ENCODE measurements at places on chromosomes 7 and 10. TPM values are rescaled to one million over a fixed set of nuclear protein-coding genes. Genes with fewer than 3 reads are reported as not detected.

GRK5 gene
- polyA plus RNA-seq, result 16.2 TPM

DNA sequence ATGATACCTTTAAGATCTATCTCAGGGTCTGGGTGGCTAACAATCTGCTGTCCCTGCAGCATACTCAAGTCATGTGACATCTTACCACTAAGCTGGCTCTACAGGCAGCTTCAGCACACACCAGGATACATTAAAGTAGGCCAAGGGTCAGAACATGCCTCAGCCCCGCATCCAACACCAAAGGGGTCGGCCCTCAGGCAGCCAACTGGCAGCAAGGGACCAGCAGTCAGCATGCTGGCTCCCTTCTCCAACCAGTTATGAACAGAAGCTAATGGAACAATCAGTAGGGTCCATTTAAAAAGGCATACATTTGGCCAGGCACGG lies 37.1 kb downstream of the FAM53B start:
- DNase-seq, result no peak

DNA sequence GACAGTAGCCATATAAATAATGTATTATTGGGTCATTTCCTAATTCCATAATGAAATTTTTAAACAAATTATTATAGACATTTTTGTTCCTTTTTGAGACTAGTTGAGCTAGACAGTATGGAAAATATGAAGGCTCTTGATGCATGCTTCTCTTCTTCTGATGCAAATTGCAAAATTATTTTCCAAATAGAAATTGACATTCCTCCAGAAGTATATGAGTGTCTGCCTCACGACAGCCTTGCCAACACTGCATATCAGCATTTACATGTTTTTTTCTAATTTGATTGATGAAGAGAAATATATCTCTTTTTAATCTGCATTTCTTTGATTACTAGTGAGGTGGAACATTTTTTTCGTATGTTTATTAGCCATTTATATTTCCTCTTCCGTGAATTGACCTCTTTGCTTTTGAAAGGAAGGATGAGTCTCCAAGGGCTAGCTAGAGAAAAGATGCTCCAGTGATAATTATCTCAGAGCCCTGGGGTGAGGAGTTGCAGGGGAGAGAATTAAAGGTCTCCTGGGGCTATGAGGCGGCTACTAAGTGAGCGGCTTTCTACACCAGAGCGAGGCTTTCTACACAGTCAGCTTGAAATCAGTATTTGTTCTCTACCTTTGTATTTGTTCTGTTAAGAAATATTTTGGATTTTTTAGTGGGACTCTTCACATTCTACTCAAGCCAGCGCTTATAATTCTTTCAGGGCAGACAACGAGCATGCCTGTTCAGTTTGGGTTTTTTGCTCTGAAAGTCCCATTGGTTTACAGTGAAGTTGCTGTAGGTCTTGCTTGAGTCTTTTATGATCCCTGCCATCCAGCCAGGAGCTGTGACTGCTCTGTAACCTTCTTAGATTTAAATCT lies 712.2 kb upstream of the GALNT17 start:
- no peak for DNase-seq

- no peak for DNase-seq
Measured at GRCh38 chr10:118735294-118735693, 19.5 kb downstream of the CACUL1 start.

- no peak for DNase-seq
Measured at GRCh38 chr10:89649051-89649450, 4.0 kb upstream of the PANK1 start.

IL6 gene
- polyA plus RNA-seq, result not detected

DNA sequence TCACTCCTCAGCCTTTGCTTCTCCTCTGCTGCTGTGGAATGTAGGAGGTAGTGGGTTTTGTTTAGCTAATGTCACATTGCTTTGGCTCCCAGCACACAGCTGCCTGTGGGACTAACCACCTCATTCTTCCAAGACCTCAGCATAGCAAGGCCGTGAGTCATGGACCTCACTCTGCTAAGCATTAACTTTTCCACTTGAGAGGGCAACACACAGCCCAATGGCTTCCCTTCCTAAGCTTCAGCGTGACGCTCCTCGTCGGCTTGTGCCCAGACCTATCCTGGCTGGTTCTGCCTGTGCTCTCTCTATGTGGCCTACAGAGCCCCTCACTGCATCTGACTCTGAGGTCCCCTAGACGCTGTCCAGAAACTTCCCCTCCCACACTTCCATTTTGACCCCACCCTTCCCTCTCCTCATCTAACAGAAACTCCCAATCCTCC lies 23.3 kb downstream of the MYOF start:
- DNase-seq, result peak; percentile 84

GRCh38 chr7:158782761-158783401 lies 46.4 kb downstream of the ESYT2 start:
- no peak for DNase-seq

- no peak for DNase-seq
Measured at GRCh38 chr7:14734839-14735321, 167.7 kb downstream of the DGKB start.

GRCh38 chr7:2022737-2023250 lies 210.0 kb downstream of the MAD1L1 start:
- DNase-seq, result no peak

MYH16 gene
- not detected for polyA plus RNA-seq

GRCh38 chr10:129775681-129776080 lies 188.4 kb downstream of the EBF3 start:
- DNase-seq, result no peak

- DNase-seq, result no peak
Measured at GRCh38 chr10:73232887-73233286, 14.2 kb downstream of the DNAJC9 start.

DNA sequence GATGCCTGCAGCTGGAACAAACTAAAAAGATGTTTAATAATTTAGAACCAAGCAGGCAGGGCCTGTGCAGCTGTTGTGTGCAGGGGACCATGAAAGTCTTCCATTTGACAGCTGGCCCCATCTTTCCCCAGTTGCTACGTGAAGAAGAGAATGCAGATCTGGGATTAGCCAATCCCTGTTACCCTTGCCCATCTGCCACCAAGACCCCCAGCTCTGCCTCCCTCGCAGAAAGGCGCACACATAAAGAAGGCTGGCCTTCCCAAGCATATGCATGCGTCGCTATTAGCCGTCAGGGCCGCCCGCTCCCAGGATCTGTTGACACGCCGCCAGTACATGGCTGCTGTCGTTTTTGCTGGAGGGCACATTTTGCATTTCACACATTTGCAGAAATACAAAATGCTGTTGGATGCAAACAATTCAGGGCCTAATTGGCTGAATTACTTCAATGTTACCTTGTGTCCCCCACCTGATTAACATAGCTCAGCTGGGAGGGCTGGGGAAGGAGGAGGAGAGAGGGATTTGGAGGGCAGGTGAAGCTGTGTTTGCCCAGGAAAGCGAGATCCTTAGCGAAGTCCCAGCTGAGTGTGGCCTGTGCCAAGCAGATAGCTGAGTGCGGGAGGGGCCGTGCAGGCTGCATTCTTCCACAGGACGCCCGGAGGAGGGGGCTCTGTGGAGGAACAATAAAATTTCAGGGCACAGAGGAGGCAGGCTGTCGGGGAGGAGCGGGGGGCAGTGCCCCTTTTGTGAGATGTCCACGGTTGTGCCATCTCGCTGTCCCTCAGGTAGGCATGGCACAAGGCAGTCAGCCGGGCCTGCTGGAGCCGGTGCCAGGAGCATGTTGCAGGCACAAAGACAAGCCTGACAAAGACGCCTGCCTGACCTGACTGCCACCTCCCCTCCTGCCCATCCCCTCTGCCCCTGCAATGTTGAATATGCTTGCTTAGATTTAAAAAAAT lies 443.0 kb upstream of the MKI67 start:
- no peak for DNase-seq

- DNase-seq, result no peak
Measured at GRCh38 chr7:149161241-149161848, 14.1 kb downstream of the ZNF398 start.

CTNNA3 gene
- polyA plus RNA-seq, result 4.2 TPM

CAMK2B gene
- 2.4 TPM for polyA plus RNA-seq

UCMA gene
- not detected for polyA plus RNA-seq

DNA sequence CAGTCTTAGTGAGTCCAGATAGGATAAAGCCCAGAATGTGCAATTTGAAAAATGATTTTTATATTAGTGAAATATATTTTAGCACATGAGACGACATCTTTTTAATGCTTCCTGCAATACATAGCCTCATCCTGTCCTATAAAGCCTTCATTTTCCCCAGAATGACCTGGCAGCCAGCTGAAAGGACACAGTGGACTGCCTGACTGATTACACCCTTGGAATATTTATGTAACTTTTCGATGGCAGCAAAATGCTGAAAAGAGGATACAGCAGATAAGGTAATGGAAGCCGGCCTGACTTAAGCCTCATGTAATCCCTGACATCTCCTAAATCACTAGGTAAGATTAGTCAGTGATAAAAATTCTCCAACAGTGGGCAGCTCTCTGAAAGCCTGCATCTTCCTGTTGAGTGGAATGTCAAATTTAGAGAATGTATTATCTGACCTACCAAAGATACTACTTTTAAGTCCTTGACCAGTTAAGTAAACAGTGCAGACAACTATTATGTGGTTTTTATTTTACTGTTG lies 210.7 kb upstream of the STEAP1 start:
- no peak for DNase-seq

- DNase-seq, result no peak
Measured at GRCh38 chr7:123367484-123368122, 166.8 kb downstream of the IQUB start.

DNA sequence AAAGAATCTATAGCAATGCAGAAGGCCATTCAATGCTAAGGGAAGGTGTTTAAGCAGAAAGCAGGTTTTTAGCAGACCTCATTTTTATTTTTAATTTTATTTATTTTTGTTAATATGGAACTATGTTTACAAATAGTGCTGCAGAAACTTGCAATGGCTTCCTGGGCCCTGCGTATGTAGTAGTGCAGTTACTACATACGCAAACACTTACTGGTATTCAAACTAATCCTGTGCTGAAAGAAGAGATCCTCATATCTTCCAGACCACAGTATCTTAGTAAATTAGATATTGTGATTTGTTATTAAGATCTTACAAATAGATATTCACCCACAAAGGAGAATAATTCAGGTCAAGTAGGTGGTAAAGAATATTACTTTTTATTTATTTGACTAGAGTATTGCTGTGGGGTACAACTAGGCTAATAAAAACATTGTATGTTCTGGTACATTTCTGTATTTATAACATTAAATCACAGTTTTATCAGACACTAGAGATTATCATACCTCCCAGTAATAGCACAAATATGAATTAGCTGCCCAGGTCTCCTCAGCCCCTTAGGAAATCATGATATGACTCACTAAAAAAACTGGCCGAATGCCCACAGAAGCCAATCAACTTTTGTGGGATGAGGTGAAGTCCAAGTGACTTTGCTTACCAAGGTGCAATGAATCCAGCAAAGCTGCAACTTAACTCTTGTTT lies 57.6 kb downstream of the RNLS start:
- DNase-seq, result no peak

- no peak for DNase-seq
Measured at GRCh38 chr10:122120008-122120744, 131.2 kb downstream of the TACC2 start.

Data from left renal cortex interstitium (tissue), 4 donors.